ENCODE measurements at places on chromosomes 16 and 17.

GRCh38 chr17:3033741-3034577, 29.4 kb downstream of the OR1D5 start:
- no peak for DNase-seq

GRCh38 chr17:66313995-66314659, 11.7 kb downstream of the PRKCA start:
- no peak for DNase-seq

GRCh38 chr17:42116705-42117396, 4.3 kb downstream of the KAT2A start:
- DNase-seq, result peak; percentile 87

DNA sequence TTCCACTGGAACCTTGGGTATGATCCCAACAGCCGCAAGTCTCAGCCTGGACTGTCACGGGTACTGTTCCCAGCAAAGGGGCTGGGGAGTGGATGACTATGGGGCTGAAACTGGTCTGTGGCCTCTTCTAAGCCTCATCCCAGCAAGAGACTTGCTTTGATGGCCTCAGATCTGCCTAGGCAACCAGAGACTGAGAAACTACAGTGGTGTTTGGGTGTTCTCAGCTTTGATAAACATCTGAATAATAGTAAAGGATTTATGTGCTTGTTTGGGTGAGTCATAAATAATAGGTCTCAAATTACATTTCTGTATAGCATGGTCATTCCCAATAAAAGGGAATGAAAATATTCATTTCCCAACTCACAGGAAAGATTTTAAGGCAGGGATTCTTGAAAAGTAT, 30.2 kb upstream of the ULK2 start:
- DNase-seq, result no peak

DNA sequence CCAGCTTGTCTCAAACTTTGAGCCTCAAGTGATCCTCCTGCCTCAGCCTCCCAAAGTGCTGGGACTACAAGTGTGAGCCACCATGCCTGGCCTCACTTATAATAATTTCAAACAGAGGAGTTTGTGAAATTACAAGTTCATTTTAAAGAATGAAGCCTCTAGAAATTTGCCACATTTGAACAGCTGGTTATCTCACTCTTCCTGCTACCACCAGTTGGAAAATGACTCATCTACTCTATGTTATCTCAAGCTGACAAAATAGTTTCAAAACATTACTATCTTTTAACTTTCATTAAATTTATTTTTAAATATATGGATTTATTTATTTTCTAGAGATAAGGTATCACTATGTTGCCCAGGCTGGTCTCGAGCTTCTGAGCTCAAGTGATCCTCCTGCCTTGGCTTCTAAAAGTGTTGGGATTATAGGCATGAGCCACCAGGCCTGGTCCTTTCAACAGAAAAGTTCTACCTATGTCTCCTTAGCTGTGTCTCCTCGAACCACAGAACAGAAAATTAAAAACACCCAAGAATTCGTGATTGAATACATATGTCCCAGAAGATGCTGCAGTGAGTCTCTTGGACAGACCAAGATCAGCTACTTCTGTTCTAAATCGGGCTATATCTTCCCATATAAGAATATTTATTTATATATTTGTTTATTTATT, 47.6 kb downstream of the MYH13 start:
- DNase-seq, result no peak

GRCh38 chr16:4411684-4412083, 4.7 kb downstream of the CORO7 start:
- DNase-seq, result peak; percentile 90
